ENCODE measurements at places on chromosomes 11 and 22.

- DNase-seq, result no peak
These were observed 32.2 kb downstream of the ELMOD1 start for GRCh38 chr11:107623183-107623582.

- DNase-seq, result no peak
These were observed 44.1 kb downstream of the RSF1 start for GRCh38 chr11:77776455-77776854.

GRCh38 chr11:126363706-126364248, 8.3 kb downstream of the ST3GAL4 start:
- DNase-seq, result no peak

- DNase-seq, result peak; percentile 77
These were observed 511 bp upstream of the CLCF1 start for GRCh38 chr11:67373648-67374570.

GRCh38 chr22:46121523-46122287, 28.6 kb upstream of the PPARA start:
- no peak for DNase-seq

DNA sequence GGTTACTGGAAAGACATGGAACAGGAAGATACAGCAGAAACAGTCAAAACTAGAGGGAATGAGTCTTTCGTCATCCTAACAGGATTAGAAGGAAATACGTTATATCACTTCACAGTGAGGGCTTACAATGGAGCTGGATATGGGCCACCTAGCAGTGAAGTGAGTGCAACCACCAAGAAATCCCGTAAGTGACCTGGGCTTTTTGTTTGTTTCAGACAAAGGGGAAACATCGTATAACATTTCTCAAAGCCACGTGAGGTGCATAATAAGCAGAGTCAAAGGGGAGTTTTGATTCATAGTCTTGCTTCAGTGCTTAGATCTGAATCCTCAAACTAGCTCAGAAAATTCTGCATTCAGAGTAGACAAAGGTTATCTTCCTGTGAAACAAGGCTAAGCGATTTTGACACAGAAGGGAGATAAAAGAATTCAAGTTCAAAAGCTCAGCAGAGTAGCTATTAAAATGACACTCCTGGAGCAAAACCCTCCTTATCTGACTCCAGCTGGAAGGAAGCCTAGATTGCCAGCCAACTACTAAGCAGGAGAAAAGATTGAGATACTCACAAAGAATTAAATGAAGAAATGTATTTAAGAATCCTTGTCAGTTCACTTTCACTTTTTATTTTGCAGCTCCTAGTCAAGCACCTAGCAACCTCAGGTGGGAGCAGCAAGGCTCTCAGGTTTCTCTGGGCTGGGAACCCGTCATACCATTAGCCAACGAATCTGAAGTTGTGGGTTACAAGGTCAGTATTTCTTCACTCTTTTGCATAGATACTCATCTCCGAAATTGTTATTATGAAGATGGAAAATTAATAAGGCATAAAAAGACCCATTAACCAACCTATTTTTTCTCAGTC, 346.4 kb upstream of the ARHGAP42 start:
- DNase-seq, result no peak

DNA sequence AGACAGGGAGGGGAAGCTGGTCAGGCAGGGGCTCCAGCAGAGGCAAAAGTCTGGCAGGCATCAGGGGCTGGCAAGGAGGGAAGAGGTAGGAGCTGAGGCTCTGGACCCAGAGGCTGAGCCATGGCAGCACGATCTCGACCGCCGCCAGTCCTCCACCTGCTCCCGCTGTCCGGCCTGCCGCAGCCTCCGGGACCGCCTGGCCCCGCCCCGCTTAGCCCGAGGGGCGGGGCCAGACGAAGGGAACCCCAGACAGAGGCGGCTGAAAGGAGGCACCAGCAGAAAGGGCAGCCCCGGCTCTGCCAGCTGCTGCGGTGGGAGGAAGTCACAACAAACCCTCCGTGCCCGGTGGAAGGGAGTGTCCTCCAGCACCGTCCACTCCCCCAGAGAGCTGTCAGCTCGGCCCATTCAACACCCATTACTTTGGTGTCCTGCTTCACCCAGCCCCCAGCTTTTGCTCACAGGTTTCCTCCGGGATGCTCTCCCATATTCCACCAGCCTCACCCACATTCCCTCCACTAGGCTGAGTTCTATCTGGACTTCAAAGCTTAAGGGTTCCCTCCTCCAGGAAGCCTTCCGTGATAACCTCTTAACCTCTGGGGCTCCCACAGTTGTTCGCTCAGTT, at the start of gene MFNG:
Gene MFNG (minus strand): TSS at position 161 of the 622 bp plus-strand sequence. CDS start 207 bp downstream, outside the sequence.
- peak; percentile 85 for DNase-seq

GRCh38 chr11:122843281-122844141, 5.2 kb downstream of the CRTAM start:
- DNase-seq, result no peak

DNA sequence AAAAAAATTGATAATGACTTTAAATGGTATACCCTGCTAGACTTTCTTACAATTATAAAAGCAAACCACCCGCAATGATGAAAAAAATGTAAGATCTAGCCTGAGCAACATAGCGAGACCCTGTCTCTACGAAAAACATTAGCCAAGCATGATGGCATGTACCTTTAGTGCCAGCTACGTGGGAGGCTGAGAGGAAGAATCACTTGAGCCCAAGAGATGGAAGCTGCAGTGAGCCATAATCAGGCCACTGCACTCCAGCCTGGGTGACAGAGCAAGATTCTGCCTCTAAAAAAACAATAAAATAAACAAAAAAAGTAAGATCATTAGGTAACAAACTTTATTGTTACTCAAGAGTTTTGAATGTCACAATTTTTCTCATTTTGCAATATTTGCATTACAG, 39.2 kb downstream of the KMT5B start:
- no peak for DNase-seq

DNA sequence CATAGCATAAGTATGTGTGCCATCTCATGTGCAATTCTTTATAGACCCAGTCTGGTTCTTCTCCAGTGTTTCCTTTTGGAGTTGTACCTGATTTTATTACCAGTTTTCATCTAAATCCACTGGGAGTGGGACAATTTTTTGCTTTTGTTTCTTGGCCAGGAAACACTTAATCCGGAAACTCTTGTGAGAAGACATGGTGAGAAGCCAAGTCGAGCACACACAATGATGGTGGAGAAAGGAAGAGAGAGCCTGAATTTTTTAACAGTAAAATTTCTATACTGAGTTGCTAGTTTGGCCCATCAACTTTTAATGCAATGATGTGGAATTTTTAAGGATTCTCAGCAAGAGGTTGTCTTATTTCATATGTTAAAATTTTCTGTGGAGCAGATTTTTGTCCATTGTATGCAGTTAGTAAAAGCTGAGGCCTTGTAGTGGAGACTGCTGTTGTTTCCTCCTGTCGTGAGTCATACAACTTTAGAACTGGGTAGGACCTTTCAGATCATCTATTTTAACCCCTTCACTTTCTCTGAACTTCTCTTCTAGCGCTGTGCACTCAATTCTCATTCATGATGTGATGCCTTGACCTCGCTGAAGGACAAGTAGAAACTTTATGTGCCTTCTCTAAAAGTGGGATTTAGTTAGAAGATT, 17.1 kb downstream of the FAR1 start:
- no peak for DNase-seq

- no peak for DNase-seq
These were observed 52.8 kb downstream of the AHNAK start for GRCh38 chr11:62493801-62494200.

GRCh38 chr11:2693271-2694261, 6.2 kb downstream of the KCNQ1OT1 start:
- DNase-seq, result no peak

- DNase-seq, result no peak
These were observed 55.6 kb downstream of the OPCML start for GRCh38 chr11:133476570-133477250.

GRCh38 chr11:19370100-19370861, 129.5 kb upstream of the E2F8 start:
- no peak for DNase-seq

GRCh38 chr11:43937434-43938411, 4.7 kb upstream of the C11orf96 start:
- no peak for DNase-seq

- no peak for DNase-seq
These were observed 149.0 kb downstream of the CEP164 start for GRCh38 chr11:117476531-117477142.

GRCh38 chr22:44289414-44290171, 23.2 kb downstream of the SHISAL1 start:
- no peak for DNase-seq

- DNase-seq, result peak; percentile 11
These were observed 56.4 kb downstream of the RTL6 start for GRCh38 chr22:44441401-44442185.

DNA sequence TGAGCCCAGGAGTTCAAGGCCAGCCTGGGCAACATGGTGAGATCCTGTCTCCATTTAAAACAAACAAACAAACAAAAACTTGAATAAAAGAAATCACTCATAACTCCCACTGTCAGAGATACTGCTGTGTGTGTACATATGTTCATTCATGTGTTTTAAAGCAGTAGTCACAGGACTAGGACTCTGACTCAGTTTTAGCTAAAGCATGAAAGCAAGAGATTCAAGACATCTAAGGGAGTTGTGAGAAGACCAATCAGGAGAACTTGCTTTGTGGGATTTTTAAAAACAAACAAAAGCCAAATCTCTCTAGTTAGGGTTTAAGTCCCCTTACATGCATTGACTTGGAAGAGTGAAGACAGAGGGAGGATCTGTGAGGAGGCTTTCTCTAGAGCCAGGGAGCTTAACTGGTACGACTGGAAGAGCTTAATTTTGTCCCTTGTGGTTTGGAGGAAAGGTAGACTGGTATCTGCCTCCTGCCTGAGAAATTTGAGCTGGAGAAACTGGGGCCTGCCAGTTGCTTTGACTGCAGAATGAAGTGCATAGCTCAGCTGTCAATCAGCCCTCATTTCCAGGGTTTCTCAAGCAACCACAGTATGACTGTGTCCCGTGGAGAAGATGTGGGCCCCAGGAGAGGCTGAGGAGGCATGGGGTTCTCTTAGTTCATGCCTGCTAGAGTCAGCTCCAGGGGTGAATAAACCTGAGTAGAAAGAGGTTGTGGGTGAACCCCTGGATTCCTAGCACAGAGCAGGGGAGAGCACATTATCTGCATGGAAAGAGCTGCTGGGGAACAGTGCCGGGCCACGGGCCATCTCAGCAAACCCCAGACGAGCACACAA, 30.6 kb downstream of the EXPH5 start:
- DNase-seq, result no peak

DNA sequence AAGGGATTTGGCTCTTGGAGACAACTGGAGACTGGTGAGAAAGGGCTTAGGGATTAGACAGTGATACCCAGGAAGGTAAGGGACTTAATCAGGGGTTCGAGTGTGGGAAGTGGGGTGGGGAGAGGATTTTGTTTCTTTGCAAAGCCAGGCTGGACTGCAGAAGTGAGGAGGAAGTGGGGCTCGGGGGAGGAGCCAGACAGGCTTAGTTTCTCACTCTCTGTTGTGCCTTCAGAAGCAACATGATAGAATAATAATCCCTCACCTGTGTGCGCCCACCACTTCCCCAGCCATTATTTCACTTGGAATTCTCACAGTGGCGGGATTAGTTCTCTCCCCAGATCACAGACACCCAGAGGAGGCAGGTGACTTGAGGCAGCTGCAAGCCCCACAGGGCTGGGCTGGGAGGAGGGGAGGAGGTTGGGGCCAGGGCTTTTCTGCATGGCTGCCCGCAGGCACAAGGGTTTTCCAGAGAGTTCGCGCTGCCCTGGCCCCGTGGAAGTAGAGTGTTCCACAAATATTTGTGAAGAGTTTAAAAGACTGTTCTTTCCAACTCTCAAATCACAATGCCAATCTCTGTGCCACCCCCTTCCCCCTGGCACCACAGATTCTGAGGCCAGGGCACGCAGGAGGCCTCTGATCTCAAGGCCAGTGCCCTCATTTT, 4.0 kb upstream of the SEC14L2 start:
- peak; percentile 44 for DNase-seq

DNA sequence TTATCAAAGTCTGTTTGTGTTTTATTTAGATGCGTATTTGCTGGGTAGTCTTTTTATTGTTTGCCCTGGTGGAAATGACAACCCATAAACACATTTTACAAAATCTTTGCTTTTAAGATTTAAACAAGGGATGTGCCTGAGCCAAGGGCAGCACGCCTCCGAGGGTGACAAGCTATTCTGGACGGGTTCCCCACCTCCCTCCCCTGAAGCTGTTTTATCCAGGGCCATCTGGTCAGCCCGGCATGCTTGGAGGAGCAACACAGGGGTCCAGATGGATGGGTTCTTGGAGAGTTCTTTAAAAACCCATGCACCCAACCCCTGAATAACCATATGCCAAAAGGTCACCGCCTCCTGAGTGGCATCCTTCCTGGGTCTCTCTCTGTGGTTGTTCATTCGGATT, 408.9 kb downstream of the OPCML start:
- DNase-seq, result no peak

DNA sequence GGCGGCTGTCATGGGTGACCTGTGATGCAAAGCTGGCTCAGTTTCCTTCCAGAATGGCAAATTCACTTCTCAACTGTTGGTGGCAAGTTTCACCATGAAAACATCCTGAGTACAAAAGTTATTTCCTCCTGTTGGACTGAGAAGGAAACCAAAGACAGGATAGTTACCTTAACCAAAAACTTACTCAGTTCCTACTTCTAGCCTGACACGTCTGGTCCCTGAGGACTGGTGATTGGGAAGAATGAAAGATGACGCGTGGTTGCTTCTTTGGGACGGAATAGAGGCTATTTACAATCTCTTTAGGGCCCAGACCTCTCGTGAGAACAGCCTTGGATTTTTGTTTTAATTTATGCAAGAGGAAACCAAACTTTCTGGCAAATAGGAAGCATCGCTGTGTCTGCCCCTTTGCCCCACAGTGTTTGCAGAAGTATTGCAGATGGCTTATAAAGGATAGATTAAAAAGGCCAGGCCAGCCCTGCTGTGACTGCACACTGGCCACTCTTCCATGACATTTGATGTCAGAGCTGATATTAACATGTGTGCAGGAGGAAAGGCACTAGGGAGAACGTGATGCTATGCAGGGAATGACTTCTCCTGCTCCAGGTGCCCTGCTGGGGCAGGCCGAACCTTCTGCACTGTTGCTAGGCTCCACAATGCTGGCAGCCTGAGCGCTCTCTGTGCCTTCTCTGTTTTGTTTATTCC, 7.6 kb downstream of the VPS26B start:
- no peak for DNase-seq

DNA sequence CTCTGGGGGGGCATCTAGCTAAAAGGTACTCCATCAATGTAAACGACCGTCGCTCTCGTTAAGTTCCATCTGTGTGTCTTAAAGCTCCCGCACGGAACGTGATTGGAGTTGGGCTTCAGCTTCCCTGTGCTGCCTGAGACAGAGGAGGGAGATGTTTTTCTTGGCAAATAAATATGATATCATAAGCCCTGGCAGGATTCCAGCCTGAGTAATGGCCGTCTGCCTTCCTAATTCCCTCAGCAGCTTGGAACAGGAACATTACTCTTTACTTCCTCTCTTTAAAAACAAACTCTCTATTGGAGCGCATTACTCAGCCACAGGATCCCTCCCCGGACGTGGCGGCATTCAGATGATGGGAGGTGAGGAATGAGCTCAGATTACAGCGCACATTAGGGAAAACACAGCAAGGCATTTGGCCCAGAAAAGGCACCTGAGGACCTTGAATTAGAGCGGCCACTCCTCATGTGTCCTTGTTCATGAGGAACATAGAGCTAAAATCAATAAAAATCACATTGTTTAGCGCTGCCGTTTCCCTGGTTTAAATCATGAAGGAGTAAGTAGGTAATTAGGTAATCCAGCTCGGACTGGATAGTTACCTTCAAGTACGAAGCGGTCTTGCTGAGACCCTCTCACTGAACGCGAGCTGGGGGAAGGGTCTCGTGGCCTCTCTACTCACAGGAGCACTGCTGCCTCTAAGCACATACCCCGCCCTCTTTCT, 230.4 kb downstream of the ST3GAL4 start:
- DNase-seq, result peak; percentile 56

Measured in retina (tissue), 1 donor.